A549 treated with Hydrocortisone at 1 μM for 4 hours (cell line): ENCODE measurements at places on chromosomes 5 and 9. TPM values are rescaled to one million over a fixed set of nuclear protein-coding genes. Genes with fewer than 3 reads are reported as not detected.

Gene SLC6A3
- 0.62 to 0.97 TPM (median 0.75 TPM) in 5 replicates for total RNA-seq

Gene LRRC26
- 0.41 to 1.7 TPM (median 0.93 TPM) in 5 replicates for total RNA-seq

Gene KIF4B
- 0.02 to 0.06 TPM (median 0.03 TPM) in 4 of 5 replicates, not detected in the other for total RNA-seq

Gene WWC1
- 72.4 to 90.2 TPM (median 85.7 TPM) in 5 replicates for total RNA-seq

Gene SHC3
- total RNA-seq: 0.22 to 0.51 TPM (median 0.24 TPM) in 5 replicates

Gene INSL6
- not detected in 5 replicates for total RNA-seq

Gene MYO10
- 31.2 to 47.0 TPM (median 36.3 TPM) in 5 replicates for total RNA-seq

Gene GRXCR2
- total RNA-seq: not detected in 5 replicates

Gene ZNF300
- 2.0 to 3.0 TPM (median 2.3 TPM) in 5 replicates for total RNA-seq

Gene RMRP
- total RNA-seq: 8.7 to 24.4 TPM (median 17.9 TPM) in 4 of 5 replicates, not detected in the other

Gene CDKN2A
- not detected in 5 replicates for total RNA-seq

Gene GAS1
- total RNA-seq: 0.08 to 0.13 TPM (median 0.10 TPM) in 5 replicates

Gene ABO
- not detected in 5 replicates for total RNA-seq

Gene MZB1
- total RNA-seq: 0.13 TPM in 1 of 5 replicates, not detected in the others

Gene LIX1
- total RNA-seq: not detected in 5 replicates

Gene SLC34A1
- not detected in 5 replicates for total RNA-seq

Gene ANKRD18B
- total RNA-seq: 4.8 to 7.7 TPM (median 5.3 TPM) in 5 replicates

Gene EIF4E1B
- not detected in 5 replicates for total RNA-seq

Gene LHX2
- 3.5 to 4.9 TPM (median 4.7 TPM) in 5 replicates for total RNA-seq

Gene PCDHB10
- 0.03 to 0.06 TPM (median 0.05 TPM) in 3 of 5 replicates, not detected in the others for total RNA-seq

Gene EDIL3
- 0.13 to 0.50 TPM (median 0.26 TPM) in 5 replicates for total RNA-seq

Gene NUTM2G
- total RNA-seq: not detected in 5 replicates

Gene CDHR2
- total RNA-seq: 0.10 to 0.17 TPM (median 0.12 TPM) in 4 of 5 replicates, not detected in the other

Gene POLR3G
- total RNA-seq: 12.7 to 19.8 TPM (median 15.8 TPM) in 5 replicates

Gene RNF180
- total RNA-seq: 0.22 to 0.40 TPM (median 0.32 TPM) in 5 replicates

Gene PCDHA9
- total RNA-seq: not detected in 5 replicates

Gene KCNIP1
- total RNA-seq: not detected in 5 replicates

Gene FANCC
- 10.2 to 13.9 TPM (median 12.0 TPM) in 5 replicates for total RNA-seq

Gene ADAMTS16
- 1.3 to 5.0 TPM (median 1.6 TPM) in 5 replicates for total RNA-seq

Gene GRAMD2B
- total RNA-seq: 0.80 to 1.7 TPM (median 1.1 TPM) in 5 replicates

Gene UNC5A
- 0.39 to 0.78 TPM (median 0.55 TPM) in 5 replicates for total RNA-seq

Gene LMNB1
- total RNA-seq: 53.1 to 84.0 TPM (median 58.2 TPM) in 5 replicates

Gene HTR1A
- not detected in 5 replicates for total RNA-seq

Gene ZBTB34
- 3.1 to 4.3 TPM (median 3.7 TPM) in 5 replicates for total RNA-seq

Gene NR6A1
- total RNA-seq: 1.4 to 2.0 TPM (median 1.8 TPM) in 5 replicates

Gene IFNA13
- total RNA-seq: not detected in 5 replicates

Gene LECT2
- not detected in 5 replicates for total RNA-seq

Gene COL15A1
- total RNA-seq: 0.56 to 0.66 TPM (median 0.63 TPM) in 5 replicates

Gene POLE3
- total RNA-seq: 103 to 118 TPM (median 110 TPM) in 5 replicates

Gene N4BP3
- 0.74 to 1.2 TPM (median 0.90 TPM) in 5 replicates for total RNA-seq

Gene IFNA2
- total RNA-seq: not detected in 5 replicates

Gene GABBR2
- 0.15 to 0.49 TPM (median 0.20 TPM) in 5 replicates for total RNA-seq

Gene SLC45A2
- not detected in 5 replicates for total RNA-seq

Gene SLC26A2
- 43.7 to 85.4 TPM (median 65.0 TPM) in 5 replicates for total RNA-seq

Gene STPG3
- not detected in 5 replicates for total RNA-seq

Gene CORO2A
- 0.99 to 2.1 TPM (median 1.6 TPM) in 5 replicates for total RNA-seq

Gene HTR4
- not detected in 5 replicates for total RNA-seq

Gene C5
- 11.4 to 14.2 TPM (median 12.1 TPM) in 5 replicates for total RNA-seq

Gene OCLN
- 7.2 to 14.8 TPM (median 8.7 TPM) in 5 replicates for total RNA-seq

Gene IFNE
- 0.89 to 1.2 TPM (median 1.1 TPM) in 5 replicates for total RNA-seq

Gene CTXN3
- not detected in 5 replicates for total RNA-seq

Gene ECM2
- total RNA-seq: 0.09 to 0.17 TPM (median 0.13 TPM) in 5 replicates
